ENCODE measurements at places on chromosomes 16 and 17.

GRCh38 chr17:51164911-51165679, 1.1 kb upstream of the NME2 start:
- no peak for DNase-seq

DNA sequence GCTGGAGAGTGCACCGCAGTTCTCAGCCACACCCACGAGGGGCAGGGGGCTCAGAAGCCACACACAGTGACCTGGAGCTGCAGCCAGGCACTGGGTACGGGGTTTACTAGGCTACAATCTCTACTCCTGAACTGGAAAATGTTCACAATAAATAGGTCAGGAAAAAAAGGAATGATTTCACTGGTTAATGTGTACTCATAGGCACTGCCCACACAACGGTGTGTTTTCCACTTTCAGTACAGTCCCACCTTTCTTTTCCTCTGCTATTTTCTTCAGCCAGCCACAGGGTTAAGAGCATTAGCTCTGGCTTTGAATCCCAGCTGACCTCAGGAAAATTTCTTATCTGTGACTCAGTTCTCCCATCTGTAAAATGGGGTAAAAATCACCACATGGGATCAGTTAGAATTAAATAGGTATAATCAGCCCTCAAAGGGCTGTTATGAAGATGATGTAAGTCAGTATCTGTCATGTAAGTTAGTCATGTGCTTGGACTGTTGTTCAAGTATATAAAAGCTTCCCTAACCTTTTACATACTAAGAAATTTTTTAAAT, 35.7 kb downstream of the ZCCHC14 start:
- no peak for DNase-seq

DNA sequence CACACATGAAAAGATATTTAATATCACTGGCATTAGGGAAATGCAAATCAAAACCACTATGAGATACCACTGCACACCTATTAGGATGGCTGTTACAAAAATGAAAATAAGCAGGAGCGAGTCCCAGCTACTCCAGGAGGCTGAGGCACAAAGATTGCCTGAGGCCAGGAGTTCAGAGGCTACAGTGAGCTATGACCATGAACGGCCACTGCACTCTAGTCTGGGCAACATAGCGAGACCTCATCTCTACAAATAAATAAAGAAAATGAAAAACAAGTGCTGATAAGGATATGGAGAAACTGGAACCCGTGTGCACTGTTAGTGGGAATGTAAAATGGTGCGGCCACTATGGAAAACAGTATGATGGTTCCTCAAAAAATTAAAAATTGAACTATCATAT, 23.6 kb downstream of the KIFC3 start:
- no peak for DNase-seq

- DNase-seq, result no peak
Measured at GRCh38 chr17:81401723-81402529, 6.7 kb downstream of the BAHCC1 start.

GRCh38 chr17:18027280-18027679, 11.7 kb downstream of the ATPAF2 start:
- no peak for DNase-seq

DNA sequence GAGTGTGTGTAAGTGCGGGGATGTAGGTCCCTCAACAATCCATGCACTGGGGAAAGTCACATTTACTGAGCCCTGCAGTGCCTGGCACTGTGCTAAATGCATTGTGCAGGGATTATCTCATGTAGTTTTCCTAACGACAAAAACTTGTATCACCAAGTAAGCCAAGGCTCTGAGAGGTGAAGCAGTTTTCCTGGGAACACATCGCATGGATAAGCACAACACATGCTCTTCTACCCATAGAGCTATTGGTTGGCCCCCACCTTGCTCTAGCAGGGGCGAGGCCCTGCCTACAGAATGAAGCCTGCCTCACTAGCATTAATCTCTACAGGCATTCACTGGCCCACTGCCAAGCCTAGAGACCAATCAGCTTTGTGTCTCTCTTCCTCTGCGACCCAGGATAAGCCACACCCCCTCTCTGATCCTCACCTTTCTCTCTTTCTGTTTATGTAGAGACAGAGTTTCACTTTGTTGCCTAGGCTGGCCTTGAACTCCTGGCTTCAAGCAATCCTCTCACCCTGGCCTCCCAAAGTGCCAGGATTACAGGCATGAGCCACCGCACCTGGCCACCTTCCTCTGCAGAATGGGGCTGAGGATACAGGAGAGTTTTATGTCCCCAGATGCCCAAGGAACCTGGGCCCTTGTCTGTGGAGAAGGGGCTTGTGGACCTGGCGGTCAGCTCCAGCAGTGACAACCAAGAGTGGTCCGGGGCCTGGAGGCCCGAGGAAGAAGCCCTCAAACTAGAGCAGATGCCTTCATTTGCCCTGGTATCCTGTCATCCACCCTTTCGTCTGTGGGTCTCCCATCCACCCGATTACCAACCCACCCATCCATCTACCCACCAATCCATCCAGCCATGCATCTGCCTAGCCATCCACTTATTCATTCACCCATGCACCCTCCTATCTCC, 12.8 kb downstream of the CDH16 start:
- DNase-seq, result no peak

GRCh38 chr16:51268237-51268636, 117.2 kb upstream of the SALL1 start:
- no peak for DNase-seq

- no peak for DNase-seq
Measured at GRCh38 chr17:54172985-54173316, 350.2 kb downstream of the KIF2B start.

DNA sequence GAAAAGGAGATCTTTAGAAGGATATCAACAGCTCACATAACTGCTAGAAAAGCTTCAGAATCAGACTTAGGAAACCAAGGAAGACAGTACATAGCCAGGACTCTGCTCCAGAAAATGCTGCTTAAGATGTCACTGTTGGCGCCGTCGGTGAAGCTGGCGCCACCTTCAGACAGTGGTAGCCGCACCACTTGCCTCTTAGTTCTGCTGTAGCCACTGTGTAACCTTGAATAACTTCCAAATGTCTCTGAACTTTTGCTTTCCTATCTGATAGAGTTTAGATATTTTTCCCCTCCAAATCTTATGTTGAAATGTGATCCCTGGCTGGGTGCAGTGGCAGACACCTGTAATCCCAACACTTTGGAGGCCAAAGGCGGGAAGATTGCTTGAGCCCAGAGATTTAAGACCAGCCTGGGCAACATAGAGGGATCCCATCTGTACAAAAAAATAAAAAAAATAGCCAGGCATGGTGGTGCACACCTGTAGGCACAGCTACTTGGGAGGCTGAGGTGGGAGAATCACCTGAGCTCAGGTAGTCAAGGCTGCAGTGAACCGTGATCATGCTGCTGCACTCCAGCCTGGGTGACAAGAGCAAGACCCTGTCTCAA, 6.3 kb upstream of the USP31 start:
- no peak for DNase-seq

- DNase-seq, result no peak
Measured at GRCh38 chr17:27456681-27457359, 572 bp downstream of the KSR1 start.
